ENCODE measurements at places on chromosomes 2 and 18.

- DNase-seq = no peak
These were observed 12.7 kb upstream of the KCNJ13 start for GRCh38 chr2:232789082-232789481.

- no peak for DNase-seq
These were observed 32.2 kb downstream of the KIF1A start for GRCh38 chr2:240787521-240788472.

- DNase-seq = peak; percentile 15
These were observed 132.0 kb downstream of the ALPK2 start for GRCh38 chr18:58496937-58497336.

DNA sequence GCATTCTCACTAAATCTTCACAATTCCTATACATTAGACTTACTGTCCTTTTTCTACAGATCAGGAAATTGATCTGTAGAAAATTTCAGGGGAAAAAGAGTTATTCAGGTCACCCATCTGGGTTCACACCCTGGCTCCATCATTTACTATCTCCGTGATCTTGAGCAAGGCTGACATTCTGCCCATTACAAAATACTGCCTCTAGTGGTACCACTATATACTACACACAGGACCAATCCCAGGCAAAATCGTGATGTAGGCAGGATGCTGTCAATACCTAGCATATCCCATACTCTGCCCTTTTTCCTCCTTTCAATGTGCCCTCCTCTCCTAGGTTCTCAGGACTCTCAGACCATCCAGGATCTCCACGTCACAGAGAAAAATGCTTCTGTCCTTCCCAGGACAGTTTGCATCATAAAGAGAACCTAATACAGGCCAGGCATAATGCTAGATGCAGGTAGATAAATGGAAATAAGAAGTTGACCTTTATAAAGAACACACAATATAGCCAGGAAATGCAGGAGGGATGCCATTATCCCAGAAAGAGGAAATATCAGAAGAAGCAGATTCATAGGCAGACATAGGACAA is 101.9 kb downstream of the CDH20 start:
- DNase-seq = no peak

- DNase-seq = no peak
These were observed 12.1 kb upstream of the FAHD2A start for GRCh38 chr2:95390272-95390880.

DNA sequence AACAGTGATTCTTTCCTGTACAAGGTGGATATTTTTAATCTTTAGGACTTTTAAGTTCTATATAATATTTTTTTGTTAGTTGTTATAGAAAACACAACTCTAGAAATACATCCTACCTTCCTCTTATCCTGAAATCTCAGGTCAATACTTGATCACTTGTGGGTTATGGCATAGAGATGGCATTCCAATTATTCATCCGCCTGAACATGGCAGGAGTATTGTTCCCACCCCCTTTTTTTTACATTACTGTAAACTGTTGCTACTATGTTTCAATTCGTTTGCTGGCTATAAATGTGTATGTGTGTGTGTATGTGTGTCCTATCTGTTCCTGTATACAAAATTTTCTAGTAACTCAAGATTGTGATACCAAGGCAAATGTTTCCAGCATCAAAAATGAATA is 43.3 kb upstream of the FN1 start:
- no peak for DNase-seq

DNA sequence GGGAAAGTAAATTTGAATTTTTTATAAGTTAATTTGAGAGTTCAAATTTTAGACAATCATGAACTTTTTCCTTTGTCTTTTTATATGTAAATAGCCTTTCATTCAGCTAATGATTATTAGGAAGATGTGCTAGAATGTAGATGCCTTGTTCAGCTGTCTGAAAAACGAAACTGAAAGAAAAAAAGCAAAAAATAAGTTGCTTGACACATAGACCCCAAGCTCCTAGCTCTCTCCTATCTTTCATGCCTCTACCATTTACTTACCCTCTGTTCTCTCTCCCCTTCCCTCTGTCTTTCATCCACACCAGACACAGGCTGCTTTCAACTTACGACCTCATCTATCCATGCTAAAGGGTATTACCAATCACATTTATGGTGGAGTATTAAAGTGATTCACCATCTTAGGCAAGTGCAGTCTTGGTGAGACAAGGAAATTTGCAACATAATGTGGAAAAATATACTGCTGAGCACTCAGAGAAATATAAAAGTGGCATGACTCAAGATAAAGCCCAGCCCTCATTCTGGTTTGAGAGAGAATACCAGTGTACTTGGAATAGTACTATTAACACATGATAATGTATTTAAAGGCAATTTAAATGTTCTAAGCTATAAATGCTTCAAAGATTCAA is 425.6 kb downstream of the SUCLG1 start:
- no peak for DNase-seq

- DNase-seq = no peak
These were observed 78.6 kb downstream of the FARSB start for GRCh38 chr2:222577341-222577740.

DNA sequence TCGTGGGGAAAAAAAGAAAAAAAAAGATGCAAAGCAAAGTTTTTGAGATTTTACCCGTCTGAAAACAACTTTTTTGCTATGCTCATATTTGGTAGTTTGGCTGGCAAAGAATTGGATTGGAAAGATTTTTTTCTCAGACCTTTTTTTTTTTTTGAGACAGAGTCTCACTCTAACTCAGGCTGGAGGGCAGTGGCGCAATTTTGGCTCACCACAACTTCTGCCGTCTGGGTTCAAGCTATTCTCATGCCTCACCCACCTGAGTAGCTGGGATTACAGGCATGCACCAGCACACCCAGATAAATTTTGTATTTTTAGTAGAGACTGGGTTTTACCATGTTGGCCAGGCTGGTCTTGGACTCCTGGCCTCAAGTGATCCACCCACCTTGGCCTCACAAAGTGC is 56.3 kb upstream of the TANC1 start:
- DNase-seq = no peak

DNA sequence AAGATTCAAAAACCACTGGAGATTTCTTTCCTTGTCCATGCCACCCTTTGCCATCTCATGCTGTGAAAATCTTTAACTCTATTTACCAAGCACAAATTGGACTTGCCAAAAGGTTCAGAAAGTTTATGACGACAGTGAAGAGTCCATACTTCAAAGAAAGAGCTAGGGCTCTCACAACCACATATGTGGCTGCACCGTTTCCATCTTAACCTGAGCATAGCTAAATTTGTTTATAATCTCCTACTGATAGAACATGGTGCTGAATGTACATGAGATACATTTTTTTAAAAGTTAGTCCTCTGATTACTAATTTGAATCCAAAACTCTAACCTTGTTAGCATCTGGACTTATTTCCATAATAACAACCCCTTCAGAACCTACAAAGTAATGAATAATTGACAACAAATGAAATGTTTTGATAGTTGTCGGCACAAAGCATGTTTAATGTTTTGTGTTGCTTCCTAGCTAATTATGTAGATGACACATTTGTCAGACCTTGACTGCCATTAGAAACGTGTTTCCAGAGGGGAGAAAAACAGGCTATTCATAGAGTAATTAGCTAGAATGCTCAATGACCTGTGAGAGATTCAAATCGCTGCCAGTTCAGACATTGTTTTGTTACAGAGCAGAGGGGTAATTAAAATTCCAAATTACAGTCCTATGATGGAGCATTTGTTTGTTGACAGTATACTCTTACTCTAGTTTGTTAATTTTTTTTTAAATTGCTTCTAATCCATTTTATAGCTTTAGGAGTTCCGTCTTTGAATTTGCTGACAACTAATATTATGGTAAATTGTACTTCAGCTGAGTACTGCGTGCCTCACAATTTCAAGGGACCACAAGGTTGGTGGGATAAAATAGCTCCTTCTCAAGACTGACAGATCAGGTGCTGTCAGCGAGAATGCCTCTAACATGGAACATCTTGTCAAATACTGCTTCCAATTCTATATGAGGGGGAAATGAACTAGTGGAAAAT is 31.8 kb downstream of the ARHGAP15 start:
- DNase-seq = no peak

DNA sequence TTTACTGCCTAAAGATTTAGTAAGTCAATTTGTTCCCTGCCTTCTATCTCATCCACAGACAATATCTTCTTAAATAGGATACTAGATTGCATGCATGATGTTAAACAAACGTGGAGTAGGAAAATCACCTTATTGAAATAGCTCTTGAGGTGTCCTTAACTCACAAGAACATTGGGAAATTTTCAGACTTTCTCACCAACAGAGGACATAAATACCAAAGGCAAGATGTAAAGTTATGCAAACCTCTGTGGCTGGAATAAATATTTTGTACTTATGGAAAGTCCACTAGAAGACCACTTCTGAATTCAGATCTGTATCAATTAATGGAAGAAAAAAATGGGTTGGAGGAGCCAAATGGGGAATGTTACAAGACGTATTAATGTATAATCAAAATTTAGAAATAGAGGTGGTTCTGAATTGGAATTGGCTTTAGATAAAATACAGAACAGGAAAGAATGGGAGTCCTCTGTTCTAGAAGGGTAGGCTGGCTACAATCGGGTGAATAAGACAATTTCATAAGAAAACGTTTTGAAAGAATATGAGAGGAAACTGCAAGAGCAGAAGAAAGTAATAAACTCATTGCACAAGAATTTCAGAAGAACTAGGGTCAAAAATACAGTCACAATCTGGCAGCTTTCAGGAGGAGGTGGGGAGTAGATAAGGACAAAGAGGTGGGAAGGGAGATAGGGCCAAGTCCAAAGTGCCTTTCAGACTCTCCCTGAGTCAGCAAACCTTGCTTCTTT is 69.3 kb upstream of the FN1 start:
- peak; percentile 9 for DNase-seq

GRCh38 chr2:134260713-134261112 is 6.8 kb downstream of the MGAT5 start:
- DNase-seq = no peak

DNA sequence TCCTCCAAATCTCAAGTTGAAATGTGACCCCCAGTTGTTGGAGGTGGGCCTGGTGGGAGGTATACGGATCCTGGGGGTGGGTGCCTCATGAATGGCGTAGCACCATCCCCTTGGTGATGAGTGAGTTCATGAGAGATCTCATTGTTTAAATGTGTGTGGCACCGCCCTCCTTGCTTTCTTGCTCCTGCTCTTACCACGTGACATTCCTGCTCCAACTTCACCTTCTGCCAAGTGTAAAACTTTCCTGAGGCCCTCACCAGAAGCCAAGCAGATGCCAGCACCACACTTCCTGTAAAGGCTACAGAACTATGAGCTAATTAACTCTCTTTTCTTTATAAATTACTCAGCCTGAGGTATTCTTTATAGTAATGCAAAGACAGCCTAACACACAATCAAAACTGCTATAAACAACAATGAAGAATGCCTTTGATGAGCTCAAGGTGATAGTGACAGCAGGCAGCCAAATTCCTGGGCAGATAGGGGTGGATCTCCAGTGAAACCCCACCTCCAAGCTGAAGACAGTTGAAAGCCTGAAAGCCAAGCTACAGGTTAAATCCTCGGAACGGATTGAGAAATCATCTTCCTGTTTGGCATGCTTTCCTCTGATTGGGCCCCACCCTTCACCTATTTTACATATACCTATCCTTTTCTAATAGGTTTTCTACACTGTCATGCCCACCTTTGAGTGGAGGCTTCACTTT is 26.9 kb downstream of the MCEE start:
- no peak for DNase-seq

DNA sequence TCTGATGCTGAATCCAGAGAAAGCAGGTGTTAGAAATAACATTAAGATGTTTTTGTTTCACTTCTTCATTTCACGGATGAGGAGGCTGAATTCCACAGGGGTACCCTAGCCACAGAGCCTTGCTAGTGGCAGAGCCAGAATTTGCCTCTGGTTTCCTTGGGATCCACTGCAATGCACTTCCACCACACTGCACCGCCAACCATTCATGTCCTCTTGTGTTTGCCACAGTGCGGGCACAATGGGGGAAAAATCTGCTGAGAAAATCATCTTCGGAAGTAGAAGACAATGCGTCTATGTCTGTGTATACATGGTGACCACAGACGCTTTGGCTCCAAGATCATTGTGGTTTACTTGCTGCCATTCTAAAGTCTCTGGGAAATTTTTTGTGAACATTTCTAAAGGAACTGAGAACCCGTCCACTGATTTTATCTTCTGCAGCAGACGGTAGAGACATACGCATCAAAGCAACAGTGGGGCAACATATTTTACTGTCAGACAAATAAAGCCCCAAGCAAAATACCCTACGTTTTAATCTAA is 14.9 kb downstream of the ICOS start:
- DNase-seq = no peak

- DNase-seq = no peak
These were observed 14.7 kb downstream of the MC2R start for GRCh38 chr18:13900633-13901032.

GRCh38 chr2:23219666-23220065 is 165.3 kb upstream of the KLHL29 start:
- no peak for DNase-seq

DNA sequence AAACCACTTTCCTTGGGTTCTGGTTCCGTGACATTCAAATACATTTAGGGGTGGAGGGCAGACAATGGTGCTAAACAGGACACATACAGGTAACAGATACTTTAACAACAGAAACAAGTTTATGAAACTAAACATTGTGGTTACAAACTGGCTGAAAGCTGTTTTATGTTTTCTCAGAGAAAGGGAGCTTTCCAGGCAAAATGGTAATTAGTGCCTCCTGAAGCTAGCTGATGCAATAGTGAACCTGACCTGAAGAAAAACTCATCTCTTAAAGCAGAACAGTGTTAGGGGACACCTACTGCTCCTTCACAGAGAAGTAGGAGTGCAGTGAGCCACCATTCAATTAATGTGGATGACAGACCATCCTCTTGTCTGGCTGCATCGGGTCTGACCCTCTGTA is 138.9 kb downstream of the CCDC148 start:
- DNase-seq = no peak

DNA sequence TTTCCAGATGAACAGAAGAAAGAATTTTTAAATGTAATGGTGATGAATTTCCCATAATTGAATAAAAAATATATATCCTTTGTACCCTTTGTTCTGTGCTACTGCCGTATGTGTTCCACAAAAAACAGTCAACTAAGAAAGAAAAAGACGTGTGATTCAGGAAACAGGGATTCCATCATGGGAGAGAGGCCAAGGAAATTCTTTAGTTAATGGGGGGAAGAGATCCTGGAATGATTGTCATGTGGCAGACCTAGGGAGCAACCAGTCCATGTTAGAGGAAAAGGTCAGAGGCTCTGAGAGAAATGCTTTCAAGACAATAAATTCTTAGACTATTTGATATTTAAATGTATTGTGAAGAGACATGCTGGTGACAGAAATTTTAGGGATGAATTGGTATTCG is 76.6 kb downstream of the CPO start:
- DNase-seq = peak; percentile 15

GRCh38 chr2:2333076-2333475 is 2.0 kb upstream of the MYT1L start:
- no peak for DNase-seq

Data from HTR-8/SVneo (cell line).